ENCODE measurements at places on chromosomes 7 and 10.

DNA sequence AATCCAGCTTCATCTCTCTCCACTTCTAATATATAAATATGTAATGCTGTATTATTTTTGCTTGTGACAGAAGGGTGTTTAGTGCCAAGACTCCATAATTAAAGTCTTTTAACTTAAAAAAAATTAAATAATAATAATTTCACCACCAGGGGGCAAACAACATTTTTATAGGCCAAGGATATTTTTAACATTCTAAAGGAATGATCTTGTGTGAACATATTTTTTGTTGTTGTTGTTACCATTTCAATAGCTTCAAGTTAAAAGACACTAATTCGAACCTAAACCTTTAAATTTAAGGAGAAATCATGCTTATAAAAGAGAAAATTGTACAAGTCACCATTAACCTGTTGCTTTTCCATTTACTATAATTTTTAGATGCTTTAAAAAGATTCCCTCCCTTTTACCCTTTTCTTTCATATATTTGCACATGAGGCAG lies 7.5 kb upstream of the DNAJC1 start:
- DNase-seq, result no peak

DNA sequence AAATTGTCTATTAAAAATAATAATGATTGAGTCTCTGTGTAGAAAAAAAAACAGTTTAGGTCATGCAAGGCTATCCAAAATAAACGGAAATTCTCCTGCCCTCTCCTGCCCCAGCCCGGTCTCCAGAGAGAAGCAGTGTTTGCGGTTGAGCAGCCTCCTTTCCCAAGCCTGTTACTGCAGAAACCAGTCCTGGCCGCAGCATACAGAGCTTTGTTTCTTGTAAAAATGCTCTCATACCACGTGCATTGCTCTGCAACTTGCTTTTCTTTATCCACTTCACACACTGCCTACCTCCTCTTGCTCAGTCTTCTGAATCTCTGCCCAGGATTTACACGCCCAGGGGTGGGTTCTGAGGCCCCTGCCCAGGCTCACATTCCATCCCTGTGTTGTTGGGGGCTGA lies 34.4 kb upstream of the CUL1 start:
- no peak for DNase-seq

GRCh38 chr7:139620676-139621344 lies 97.3 kb downstream of the CLEC2L start:
- DNase-seq, result peak; percentile 19

GRCh38 chr10:51894771-51895578 lies 195.6 kb upstream of the CSTF2T start:
- peak; percentile 13 for DNase-seq

DNA sequence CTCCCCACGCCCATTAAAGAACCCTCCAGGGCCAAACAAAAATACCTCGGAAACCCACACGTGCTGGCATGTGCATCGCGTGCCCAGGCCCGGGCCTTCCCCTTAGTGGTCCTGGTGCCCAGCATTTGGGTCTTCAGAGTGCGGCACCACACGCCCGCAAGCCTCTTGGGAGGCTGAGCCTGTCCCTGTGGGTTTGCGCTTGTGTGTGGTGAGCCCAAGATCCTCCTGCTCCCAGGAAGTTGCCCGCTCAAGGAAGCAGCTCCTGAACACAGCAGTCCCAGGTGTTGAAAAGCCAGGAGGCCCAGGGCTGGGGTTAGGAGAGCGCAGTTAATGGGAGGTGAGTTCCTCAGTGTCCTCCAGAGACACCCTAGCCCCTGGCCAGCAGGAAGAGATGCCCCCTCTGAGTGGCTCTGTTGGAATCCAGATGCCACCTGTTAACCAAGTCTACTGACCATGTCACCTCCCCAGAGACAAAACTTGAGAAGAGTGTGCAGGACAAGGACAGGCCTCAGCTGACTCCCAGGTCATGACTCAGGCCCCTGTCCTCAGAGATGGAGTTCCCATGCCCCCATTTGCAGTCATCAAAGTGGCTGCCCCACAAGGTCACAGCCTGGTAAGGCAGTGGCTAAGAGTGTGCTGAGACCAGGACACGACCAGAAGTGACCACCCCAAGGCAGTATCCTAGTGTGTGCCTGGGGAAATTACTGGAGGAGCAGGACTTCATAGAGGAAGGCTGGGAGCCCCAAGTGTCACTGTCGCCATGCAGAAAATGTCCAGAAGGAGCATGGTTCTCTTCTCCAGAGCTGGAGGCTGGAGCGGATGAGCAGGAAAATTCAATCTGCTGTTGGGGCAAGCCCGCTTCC lies 5.2 kb downstream of the FZD9 start:
- DNase-seq, result no peak

DNA sequence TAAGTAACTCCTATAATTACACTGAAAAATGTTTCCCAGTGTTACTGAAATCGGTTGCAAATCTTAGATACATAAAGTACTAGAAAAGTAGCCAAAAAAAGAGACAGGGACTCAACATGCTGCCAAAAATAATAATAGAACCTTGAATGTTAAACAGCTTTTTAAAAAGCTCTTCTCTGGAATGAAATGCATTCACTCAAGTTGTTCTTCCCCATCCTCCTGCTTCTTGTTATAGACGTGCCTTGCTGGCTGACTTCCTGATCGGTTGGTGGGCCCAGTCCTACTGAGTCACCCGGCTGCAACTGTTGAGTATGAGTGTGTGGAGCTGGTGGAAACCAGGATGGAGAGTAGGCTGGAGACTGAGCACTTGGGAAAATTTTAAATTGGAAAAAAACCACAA lies 30.6 kb upstream of the RAPGEF5 start:
- DNase-seq, result peak; percentile 65

- DNase-seq, result no peak
Observed at GRCh38 chr10:47349516-47349915, 1.4 kb downstream of the RBP3 start.

DNA sequence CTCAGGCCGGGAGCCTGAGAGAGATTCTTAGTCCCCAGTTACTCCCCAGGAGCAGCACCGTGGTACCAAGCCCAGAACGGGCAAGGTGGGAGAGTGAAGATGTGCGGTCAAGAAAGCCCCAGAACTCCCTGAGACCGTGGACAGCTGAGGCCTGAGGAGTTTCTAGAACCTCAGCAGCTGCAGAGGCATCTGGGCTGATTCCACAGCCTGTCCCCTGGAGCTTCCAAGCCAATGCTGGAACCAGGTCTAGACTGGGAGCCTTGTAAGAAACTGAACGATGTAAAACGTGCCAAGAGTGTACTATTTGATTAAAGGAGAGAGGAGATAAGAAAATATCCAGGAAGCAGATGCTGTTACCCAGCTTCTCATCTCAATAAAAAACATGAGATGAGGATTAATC lies 366.3 kb downstream of the TNS3 start:
- no peak for DNase-seq

GRCh38 chr7:66815951-66816350 lies 75.4 kb downstream of the RABGEF1 start:
- DNase-seq, result no peak

GRCh38 chr7:1352656-1353271 lies 106.5 kb downstream of the MICALL2 start:
- no peak for DNase-seq

- no peak for DNase-seq
Observed at GRCh38 chr10:132302421-132303310, 5.1 kb downstream of the STK32C start.

DNA sequence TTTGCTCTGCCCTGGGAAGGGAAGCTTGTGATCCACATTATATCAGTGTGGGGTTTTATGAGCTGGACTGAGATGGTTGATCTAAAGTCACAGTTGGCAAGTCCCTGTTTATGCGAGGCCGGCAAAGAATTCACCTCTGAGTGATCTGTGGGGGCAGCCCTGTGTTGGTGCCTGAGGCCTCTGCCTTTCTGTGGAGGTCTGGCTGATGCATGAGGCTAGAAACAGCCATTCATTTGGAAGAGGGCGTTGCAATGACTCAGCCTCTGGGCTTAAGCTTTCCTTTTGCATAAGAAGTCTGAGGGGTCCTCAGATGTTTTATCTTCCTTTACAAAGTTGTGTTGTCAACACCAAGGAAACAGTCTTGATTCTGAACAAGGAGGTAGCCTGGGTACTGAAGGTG lies 126.9 kb downstream of the MGMT start:
- no peak for DNase-seq

DNA sequence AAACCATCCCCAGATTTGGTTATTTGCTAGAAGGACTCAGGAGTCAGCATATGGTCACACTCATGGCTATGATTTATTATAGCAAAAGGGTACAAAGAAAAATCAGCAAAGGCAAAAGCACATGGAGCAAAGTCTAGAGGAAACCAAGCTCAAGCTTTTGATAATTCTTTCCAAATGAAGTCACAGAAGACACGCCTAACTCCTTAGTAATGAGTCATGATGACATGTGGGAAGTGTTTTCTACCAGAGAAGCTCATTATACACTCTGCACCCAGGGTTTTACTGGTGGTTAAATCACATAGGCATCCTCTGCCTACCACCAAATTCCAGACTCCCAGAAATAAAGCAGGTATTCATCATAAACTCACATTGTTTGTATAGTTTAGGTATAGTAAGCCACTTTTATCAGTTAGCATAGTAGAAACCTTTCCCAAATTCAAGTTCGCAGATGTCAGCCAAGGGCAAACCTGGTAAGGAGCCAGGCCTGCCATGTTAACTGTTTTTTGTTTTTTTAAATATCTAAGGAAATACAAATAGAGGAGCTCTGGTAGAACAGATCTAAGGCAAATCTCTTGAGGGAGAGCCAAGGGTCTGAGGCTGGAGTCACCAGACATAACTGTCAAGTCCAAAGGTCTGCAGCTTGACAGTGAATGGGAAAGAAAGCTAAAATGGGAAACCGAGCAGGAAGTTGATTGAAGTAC lies 15.4 kb upstream of the HIBADH start:
- DNase-seq, result peak; percentile 97

GRCh38 chr10:88881320-88881719 lies 1.3 kb downstream of the STAMBPL1 start:
- no peak for DNase-seq

DNA sequence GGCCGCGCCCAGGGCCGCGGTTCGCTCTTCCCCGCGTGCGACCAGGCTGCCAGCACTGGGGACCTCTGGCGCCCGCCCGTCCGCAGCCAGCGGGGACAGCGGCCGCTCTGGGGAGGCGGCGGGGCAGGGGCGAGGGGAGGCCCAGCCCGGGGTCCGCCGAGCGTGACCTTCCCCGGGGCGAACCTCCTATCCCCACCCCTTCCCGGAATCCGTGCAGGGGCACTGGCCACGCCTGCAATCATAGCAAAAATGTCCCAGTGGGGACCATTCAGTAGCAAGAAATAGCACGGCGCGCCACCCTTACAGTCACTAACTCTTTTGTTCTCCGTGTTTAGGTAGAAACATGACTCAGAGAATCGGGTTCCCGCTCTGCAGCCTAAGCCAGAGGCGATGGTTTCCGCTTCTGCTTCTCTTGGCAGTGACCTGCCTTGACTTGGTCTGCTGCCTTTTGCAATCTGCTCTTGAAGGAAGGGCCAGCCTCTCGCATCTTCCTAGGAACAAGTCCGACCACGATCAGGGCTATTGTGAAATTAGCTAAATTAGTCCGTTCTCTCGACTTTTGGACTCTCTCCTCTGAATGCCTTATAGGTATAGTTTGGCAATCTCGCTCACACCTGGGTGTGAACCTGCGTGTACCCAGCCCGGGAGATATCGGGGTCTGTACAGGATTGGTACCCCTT lies 79.3 kb upstream of the ACBD5 start:
- peak; percentile 48 for DNase-seq

- peak; percentile 40 for DNase-seq
Observed at GRCh38 chr10:98403812-98404504, 11.0 kb downstream of the PYROXD2 start.

- peak; percentile 82 for DNase-seq
Observed at GRCh38 chr10:96501985-96502384, 11.7 kb downstream of the TLL2 start.

- peak; percentile 54 for DNase-seq
Observed at GRCh38 chr7:125934539-125934938, 1004.9 kb upstream of the POT1 start.

DNA sequence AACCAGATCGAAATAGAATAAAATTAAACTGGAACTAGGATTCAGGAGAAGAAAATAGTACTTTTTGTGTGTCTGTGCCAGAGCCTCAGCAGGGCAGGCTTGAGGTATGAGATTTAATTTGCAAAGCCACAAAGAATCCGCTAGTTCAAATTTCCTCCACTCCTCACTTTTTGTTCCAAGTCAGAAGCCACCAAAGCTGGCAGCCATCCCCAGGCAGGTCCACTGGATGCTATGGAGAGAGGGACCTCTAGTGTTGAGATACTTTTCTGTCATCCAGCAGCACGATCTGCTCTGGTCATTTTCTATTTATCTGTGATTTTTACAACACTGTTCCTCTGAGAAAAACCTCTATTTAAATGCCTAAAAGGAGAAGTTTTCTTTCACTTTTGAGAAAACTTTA lies 147.9 kb upstream of the FRMD4A start:
- DNase-seq, result peak; percentile 46

- no peak for DNase-seq
Observed at GRCh38 chr10:102460836-102461186, 9.5 kb upstream of the C10orf95 start.

DNA sequence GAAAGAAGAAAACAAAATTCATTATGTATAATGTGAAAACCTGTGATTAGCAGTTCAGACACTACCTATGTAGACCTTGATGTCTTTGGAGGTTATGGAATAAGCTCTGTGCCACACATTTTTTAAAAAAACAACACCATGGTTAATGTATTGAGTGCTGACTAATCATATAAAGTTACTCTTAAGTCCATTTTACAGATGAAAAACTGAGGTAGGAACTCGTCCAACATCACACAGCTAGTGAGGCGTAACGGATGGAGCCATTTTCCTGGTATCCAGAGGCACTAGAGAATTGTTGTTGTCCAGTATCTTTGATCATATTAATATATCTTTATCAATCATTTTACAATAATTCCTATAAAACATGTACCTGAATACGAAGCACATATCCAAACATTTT lies 67.5 kb downstream of the MINDY3 start:
- no peak for DNase-seq

DNA sequence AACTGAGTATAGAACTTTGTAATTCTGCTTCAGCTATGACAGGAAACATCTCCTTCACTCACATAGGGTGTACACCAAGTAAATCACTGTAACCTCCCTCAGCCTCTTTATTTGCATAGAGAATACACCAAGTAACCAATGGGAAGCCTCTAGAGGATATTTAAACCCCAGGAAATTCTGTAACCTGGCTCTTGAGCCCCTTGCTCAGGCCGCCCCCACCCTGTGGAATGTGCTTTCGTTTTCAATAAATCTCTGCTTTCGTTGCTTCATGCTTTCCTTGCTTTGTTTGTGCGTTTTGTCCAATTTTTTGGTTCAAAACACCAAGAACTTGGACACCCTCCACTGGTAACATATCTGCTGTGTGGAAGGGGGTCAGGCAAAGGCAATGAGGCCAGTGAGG lies 60.2 kb downstream of the CLRN3 start:
- DNase-seq, result no peak

DNA sequence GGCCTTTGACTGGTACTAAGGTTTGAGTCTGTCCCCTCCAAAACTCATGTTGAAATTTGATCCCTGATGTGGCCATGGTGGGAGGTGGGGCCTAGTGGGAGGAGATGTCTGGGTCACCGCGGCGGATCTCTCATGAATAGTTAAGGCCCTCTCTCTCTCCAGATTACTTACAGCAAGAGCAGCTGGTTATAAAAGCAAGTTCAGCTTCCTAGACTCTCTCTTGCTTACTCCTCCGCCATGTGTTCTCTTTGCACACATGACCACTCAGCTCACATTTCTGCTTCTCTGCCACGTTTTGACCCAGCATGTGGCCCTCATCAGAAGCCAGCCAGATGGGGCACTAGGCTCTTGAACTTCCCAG lies 29.9 kb upstream of the ZMIZ1 start:
- DNase-seq, result no peak

All from HT1080 (cell line).